Breast epithelium (tissue), 4 donors: ENCODE measurements at places on chromosomes 4 and X. TPM values are rescaled to one million over a fixed set of nuclear protein-coding genes. Genes with fewer than 3 reads are reported as not detected.

- no peak for DNase-seq
These were observed 332.2 kb downstream of the DHX15 start for GRCh38 chr4:24252121-24252520.

GRCh38 chrX:12936947-12937346 lies 30.5 kb downstream of the TLR8 start:
- DNase-seq, result no peak

DNA sequence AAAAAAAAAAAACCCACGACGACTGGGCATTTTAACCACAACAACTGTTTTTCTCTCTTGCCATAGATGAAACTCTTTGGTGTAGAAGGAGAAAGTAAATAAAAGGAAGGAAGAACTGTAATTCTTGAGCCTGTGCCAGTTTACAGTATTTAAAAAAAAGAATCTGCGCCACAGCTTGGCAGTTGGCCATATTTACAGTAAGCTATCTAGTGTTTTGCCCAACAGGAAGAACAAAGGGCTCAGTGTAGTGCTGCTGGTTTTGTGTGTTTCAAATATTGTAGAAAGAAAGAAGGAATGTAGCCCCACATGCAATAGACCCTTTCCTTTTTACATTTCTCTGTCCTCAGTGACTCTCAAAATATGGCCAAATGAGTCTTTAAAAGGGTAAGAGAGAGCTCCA lies 66.1 kb downstream of the NR3C2 start:
- DNase-seq, result peak; percentile 37

MTTP gene
- not detected for total RNA-seq

ARHGEF6 gene
- 55.8 TPM for total RNA-seq
